ENCODE measurements at places on chromosomes 3 and 15. TPM values are rescaled to one million over a fixed set of nuclear protein-coding genes. Genes with fewer than 3 reads are reported as not detected.

DNA sequence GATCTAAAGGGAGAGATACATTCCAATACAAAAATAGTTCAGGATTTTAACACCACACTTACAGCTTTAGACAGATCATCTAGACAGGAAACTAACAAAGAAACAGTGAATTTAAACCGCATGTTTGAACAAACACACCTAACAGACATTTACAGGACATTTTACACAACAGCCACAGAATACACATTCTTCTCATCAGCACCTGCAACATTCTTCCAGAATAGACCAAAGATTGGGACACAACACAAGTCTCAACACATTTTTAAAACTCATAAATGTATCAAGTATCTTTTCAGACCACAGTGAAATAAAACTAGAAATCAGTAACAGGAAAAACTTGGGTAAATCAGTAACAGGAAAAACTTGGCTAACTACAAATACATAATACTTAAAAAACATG lies 256.3 kb downstream of the MCTP2 start:
- DNase-seq, result no peak

- no peak for DNase-seq
These were observed 8.6 kb downstream of the VPS8 start for GRCh38 chr3:184820525-184820924.

DNA sequence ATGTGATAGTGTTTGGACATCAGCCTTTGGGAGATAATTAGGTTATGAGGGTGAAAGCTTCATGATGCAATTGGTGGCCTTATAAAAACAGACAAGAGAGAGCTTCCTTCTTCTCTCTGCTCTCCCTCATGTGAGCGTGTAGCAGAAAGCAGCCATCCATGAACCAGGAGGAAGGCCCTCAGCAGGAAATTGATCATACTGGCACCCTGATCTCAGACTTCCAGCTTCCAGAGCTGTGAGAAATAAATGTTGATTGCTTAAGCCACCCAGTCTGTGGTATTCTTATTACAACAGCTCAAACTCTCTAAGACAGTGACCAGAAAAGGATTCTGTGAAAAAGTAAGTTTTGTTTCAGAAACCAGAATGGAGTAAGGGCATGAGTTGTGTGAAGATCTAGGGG lies 13.3 kb downstream of the STAC start:
- DNase-seq, result no peak

DNA sequence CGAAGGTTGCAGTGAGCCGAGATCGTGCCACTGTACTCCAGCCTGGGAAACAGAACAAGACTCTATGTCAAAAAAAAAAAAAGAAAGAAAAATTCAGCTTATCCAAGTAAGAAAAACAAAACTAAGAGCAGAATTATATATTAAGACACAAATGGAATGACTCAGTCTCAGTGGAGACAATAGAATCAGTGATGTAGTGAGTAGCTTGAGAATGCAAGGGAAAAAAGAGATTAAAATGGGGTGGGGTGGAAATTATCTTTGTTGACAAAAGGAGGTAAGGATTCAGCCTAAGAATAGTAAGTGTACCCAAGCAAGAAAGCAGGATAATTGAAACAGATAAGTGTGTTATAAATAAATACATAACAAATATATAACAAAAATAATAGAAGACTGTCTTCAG lies 70.7 kb downstream of the BLM start:
- no peak for DNase-seq

GRCh38 chr15:39717134-39717533 lies 65.5 kb downstream of the FSIP1 start:
- no peak for DNase-seq

Gene PCLAF
- total RNA-seq, result 4.0 TPM

Gene ONECUT1
- not detected for total RNA-seq

Gene FETUB
- not detected for total RNA-seq
